ENCODE measurements at places on chromosomes 6 and 20.
A peak's percentile ranks its signal among the peaks of the same experiment; 100 is the strongest.

- no peak for DNase-seq
These were observed 9.7 kb downstream of the LINC00237 start for GRCh38 chr20:21096321-21097043.

DNA sequence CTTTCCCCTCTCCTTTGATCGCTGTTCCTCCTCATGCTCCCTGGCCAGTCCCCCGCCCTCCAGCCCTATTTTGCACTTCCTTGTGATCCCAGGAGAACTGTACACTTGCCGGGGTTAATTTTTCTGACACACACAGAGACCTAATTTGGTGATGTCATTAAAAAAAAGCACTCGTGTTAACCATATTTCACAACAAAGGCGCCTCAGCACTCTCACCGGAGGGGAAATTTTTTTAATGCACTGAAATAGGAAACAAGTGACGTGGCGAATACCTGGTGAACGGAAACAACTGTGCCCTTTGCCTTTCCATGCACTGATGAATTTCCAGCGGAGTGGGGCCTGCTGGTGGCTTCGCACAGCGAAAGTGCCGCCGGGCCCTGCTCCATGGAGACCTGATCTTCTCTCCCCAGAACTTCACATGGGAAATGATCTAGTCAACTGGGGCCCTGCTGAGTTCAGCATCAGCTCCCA lies 53.9 kb upstream of the TAGAP start:
- peak; percentile 78 for DNase-seq

- DNase-seq, result peak; percentile 33
These were observed 1.1 kb downstream of the PPP1R18 start for GRCh38 chr6:30685157-30686008.

- DNase-seq, result no peak
These were observed 28.6 kb downstream of the CEP43 start for GRCh38 chr6:167027772-167028171.

GRCh38 chr6:53439556-53439955 lies 90.8 kb upstream of the ELOVL5 start:
- no peak for DNase-seq

DNA sequence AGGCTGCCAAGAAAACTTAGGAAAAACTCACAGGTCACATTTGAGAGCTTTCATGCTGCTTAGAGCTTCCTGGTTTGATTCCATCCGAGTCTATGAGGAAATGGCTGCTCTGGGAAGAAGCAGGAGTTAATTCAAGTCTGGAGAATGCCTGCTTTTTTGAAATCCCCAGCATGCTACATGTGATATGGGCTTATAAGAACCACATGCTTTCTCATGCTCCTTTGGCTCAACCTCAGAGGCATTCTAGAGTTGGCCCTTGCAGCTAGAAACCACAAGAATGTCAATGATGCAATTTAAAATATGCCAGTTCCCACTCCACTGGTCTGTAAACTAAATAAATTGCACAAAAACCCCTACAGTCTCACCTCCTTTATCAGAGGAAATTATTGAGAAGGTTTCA lies 142.9 kb upstream of the OLIG3 start:
- no peak for DNase-seq

GRCh38 chr6:40713002-40713719 lies 126.0 kb upstream of the LRFN2 start:
- DNase-seq, result no peak

GRCh38 chr6:159695984-159696383 lies 2.9 kb upstream of the SOD2 start:
- DNase-seq, result no peak

DNA sequence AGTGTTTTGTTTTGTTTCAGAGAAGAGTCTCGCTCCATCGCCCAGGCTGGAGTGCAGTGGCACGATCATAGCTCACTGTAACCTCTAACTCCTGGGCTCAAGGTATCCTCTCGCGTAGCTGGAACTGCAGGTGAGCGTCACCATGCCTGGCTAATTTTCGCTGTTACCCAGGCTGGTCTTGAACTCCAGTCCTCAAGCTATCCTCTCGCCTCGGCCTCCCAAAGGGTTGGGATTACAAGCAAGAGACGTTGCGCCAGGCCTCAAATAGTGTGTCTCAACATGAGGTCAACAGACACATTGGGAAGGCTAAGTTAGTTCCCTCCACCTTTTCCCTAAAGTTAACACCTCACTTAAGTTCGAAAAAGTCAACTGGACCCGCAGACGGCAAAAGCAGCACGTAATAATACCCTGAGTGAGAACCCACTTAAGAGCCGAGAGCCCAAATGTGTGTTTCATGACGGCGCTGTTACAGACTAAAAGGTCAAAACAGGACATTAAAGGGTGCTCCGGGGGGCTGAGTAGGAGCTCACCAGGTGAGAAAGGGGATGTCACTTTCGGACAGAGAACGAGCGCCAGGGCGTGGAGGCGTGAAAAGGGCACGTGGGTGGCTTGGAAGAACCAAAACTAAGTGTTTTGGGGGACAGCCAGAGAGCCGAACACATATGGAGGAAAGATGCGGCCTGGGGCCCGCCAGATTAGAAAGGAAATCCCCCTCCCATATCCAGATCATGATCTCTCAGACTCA lies 499 bp downstream of the TTI1 start:
- DNase-seq, result no peak

DNA sequence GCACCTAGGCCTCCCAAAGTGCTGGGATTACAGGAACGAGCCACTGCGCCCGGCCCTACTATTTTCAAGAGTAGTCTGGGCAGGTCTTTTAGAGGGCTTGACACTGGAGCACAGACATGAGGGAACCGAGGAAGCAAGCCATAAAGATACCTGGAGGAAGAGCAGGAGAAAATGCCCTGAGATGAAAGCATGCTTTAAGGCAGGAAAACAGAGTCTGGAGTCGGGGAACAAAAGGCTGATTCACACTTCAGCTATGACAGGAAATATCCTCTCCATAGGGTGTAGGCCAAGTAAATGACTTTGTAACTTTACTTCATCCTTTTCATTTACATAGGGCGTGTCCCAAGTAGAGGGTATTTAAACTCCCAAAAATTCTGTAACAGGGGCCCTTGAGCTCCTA lies 4.3 kb upstream of the SERINC3 start:
- no peak for DNase-seq

- peak; percentile 69 for DNase-seq
These were observed 611 bp downstream of the CNPY3 start for GRCh38 chr6:42929821-42930360.

- no peak for DNase-seq
These were observed 34.2 kb downstream of the GSS start for GRCh38 chr20:34921436-34921835.

DNA sequence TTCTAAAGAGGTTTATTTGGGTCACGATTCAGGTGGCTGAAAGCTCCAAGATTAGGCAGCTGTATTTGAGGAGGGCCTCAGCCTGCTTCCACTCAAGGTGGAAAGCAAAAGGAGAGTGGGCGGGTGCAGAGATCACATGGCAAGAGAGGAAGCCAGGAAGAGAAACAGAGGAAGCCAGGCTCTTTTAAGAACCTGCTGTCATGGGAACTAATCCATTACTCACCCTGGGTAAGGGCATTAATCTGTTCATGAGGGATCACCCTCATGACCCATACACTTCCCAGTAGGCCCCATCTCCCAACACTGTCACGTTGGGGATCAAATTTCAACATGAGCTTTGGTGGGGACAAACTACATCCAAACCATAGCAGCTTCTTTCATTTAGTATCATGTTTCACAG lies 53.9 kb downstream of the DHX35 start:
- no peak for DNase-seq

DNA sequence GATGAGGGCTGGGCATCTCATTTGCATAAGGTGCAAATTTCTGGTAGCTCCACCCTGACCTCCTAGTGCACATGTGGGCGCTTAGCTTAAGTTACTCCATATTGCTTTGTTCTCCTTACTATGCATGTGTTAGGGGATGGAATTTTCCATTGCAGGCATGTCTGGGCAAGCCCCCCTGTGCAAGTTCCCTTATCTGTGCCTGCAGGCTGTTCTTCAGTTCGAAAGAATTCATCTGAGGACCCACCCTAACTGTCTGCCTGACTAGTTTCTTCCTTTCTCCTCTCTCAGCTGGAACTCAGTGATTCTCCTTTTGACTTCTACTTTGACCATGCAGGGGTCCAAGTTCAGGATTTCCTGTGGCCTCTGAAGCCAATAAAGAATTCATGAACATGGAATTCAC lies 30.2 kb downstream of the CCDC170 start:
- DNase-seq, result no peak

DNA sequence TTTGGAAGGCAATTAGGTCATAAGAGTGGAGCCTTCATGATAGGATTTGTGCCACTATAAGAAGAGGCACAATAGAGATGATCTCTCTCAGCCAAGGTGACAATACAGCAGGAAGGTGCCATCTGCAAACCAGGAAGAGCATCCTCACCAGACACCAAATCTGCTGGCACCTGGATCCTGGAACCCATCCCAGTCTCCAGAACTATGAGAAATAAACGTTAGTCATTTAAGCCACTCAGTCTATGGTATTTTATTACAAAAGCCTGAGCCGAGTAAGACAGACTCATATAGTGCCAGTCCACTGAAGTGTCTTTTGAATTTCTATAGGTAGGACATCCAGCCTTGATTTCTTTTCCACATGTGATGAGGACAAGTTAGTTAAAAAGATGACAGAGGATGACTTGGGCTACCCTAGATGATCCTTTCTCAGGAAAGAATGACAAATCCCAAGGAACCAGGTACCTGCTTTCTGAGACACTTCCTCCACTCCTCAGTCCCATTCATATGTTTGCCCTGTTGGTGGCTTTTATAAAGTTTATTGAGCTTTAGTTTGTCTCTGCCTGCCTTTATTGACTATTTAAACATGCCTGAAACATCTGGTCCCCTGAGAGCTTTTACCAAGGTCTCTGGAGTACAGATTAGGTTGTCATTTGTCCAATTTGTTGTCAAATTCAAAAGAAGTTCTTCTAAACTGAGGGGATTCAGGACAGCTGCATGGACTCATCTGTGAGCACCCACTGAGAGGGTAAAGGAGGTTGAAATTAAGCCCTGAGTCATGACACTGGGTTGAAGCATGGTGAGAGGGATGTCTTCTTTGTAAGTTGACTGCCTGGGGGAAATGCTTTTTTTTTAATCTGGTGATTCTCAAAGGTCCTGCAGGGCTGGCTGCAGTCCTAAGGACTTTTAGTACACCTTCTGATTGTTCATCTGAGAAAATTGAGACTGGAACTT lies 165.0 kb upstream of the PLCB4 start:
- no peak for DNase-seq

- no peak for DNase-seq
These were observed 1.6 kb upstream of the KCNK15 start for GRCh38 chr20:44743916-44744655.

DNA sequence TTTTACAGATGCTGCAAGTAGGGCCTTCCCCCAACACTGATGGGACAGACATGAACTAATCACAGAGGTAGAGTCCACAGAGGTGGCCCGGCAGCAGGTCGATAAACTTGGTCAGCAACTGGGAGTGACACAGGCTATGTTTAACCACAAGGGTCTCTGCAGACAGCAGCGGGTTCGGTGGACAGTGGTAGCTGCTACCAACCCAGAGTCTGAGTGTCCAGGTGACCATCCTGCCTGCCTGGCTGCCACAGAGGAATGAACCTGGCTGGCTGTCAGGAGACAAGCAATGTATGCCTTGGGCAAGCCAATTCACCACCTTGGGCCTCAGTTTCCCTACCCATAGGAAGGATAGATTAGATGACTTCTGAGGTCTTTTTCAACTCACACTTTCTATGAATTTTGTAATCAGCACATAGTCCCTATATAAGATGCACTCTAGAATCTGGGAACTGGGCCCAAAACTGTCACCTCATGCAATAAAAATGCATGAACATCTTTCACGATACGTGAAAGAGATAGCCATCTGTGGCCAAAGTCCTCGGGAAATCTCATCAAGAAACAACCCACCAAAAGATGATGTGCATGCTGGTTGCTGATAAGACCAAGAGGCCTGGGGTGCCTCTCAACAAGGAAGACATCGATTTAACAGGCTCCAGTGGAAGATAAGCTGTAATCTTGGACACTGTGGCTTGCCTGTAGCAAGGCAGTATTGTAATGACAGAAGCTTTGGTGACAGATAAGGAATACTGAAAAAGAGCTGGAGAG lies 30.5 kb downstream of the MDGA1 start:
- DNase-seq, result no peak

- no peak for DNase-seq
These were observed 34.7 kb downstream of the SLC35B3 start for GRCh38 chr6:8400663-8401062.

DNA sequence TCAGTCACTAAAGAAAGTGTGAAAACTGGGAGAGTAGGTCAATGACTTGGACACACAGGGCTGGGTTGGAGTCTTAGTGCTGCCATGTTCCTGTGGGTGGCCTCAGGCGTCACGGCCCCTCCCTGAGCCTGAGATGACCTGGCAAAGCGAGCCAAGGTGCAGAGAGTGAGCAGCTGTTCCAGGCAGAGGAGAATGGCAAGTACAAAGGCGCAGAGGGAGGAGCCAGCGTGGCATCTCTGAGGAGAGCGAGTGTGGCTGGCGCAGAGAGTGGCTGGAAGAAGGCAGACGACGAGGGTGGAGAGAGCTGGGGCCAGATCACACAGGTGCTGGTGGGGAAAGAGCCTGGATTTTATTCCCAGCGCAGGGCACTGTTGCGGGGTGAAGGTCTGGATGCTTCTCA lies 20.6 kb upstream of the CHMP4B start:
- no peak for DNase-seq

DNA sequence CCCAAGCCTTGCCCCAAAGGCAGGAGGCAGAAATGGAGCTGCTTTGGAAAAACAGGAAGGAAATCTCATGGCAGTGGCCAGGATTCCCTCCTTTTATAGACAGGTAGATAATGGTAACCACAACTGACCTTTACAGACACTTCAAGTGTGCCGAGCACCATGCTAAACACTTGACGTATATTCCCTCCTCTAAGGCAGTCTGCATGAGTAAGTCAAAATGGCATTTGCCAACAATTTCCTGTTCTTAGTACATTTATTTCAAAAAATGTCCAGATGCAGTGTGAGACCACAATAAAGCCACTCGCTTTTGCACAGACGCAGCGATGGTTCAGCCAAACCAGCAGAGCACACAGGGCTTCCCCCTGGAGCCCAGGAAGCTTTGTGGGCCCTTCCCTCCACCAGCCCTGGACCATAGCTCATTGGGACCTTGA lies 16.5 kb upstream of the GPR6 start:
- DNase-seq, result no peak

DNA sequence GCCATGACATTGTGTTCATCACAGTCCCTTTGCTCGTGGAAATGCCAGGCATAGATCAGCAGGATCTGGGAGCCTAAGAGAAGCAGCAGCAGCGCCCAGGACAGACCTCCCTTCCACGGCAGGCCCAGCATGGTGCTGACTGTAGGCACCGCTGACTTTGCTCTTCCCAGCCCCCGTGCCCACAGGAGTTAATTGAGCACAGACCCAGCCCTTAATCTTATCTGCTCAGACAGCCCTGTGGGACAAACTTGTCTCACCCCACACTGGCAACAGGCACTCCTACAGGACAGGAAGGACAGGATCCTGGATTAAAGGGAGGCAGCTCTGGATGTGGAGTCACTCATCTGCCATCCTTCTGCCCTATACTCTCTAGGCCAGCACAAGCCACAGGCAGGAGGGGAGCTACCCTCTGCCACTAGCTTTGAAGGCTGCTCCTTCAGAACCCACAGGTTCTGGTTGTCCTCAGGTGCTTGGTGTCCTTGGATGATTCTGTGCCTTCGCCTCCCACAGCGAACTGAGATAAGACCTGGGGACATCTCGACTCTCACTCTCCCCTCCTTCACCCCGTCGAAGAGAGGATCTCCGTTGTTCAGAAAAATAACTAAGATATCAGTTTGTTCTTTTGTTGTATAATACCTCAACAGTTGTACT lies at the start of gene CST9L:
CST9L (minus strand) TSS at position 165 of the 651 bp plus-strand sequence; CDS start at position 131, 34 bp downstream.
- no peak for DNase-seq

- no peak for DNase-seq
These were observed 20.0 kb upstream of the BEND6 start for GRCh38 chr6:56934876-56935275.

- no peak for DNase-seq
These were observed 77.6 kb downstream of the WASF1 start for GRCh38 chr6:110101885-110102284.

- peak; percentile 39 for DNase-seq
These were observed 1.2 kb downstream of the MYB start for GRCh38 chr6:135182071-135183001.

Measured in stimulated activated CD4-positive, alpha-beta T cell treated with anti-CD3 and anti-CD28 coated beads, Interleukin-4, amount 100 ng/mL, for 24 hours (primary cell).